ENCODE measurements at places on chromosomes 7 and 10.

DNA sequence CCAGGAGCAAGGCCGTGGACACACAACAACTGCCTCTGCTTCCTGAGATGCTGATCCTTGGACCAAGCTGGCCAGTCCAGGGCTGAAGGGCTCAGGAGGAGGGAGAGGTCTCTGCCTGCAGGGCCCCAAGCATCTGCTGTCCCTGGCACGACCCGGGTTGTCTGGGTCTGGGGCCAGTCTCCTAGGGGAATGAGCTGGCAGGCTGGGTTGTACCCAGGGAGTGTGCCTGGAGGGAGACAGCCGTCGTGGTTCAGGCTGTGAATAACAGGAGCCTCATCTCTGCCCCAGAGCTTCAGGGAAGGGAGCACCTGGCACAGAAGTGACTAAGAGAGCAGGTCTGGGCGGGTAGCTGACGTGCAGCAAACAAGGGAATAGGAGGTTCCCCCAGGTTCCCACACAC, 17.9 kb upstream of the SERPINE1 start:
- no peak for DNase-seq

DNA sequence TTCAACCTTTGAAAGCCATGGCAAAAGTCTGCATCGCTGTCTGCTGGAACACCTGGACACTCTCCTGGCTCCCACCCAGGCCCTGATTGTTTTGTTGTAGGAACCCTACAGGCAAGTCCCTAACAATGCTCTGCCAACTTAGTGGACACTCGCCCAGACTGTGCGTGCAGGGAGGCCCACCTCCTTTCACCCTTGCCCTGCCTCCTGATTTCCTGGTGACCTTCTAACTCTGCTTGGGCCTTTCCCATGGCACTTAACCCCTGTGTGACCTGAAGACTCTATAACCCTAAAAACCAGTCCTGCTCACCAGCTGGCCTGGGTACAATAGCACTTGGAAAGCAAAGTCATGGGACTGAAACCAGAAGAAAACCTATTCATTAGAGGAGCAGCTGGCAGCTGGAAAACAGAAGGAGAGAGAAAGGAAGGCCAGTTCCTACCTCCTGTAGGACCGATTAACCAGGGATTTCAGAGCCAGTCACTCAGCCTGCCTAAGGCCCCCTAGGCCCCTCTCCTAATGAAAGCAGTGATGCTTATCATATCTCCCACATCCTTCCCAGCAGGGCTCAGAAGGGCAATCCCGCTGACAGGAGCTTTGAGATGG, 82.7 kb upstream of the KMT2E start:
- no peak for DNase-seq

DNA sequence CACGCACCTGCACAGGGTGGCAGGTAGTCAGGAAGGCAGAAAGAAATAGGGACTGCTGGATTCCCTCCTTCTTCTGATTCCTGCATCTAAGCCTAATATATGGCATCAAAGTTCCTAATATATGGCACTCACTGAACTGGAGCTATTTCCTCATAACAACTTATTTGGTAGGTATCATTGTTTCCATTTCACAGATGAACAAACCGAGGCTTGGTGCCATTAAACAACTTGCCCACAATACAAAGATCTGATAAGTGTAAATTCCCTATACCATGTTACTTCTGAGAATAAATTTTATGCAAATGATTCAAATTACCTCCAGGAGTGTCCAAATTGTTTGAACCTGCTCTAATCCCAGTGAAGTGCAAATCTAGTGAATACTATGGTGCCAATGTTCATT, 2.1 kb upstream of the FAM171A1 start:
- DNase-seq = no peak

DNA sequence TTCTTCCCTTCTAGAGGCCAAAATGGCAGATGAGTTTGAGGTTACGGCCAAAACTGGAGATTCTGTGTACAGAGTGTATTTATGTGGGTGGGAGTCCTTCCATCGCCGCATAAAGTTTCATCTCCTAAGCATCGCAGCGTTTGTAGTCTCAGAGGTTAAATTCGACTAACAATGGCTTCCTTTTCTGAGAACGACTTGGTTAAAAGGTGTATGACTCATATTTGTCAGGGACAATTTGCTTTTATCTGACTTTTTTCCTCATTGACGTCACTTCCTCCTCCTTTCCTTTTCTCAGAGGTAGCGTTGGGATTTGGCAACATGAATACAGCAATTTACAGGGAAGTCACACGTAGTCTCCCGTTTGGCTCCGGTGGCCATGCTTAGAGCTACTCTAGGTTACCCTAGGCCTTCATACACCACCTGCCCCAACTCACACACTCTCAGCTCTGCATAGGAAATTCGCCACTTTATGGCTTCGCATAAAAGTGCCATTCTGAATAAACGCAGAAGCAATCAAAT, 37.6 kb upstream of the TCF7L2 start:
- DNase-seq = no peak

GRCh38 chr7:139648391-139648861, 124.9 kb downstream of the CLEC2L start:
- DNase-seq = no peak

DNA sequence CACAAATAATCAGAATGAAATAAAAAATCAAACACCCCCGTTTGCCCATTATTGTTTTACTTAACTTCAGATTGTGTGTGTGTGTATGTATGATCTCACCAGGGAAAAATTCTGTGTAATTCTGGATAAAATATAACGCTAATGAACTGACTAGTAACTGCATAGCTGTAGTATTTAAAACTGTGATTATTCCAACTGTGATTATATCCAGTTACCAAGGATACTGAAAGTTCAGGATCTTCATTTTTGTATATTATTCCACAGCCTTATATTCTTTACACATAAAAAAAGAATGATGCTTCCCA, 2.9 kb downstream of the TWIST1 start:
- no peak for DNase-seq
